ENCODE measurements at places on chromosomes 11 and 22. TPM values are rescaled to one million over a fixed set of nuclear protein-coding genes. Genes with fewer than 3 reads are reported as not detected.

The TTC36 gene
- 0.18 TPM for polyA plus RNA-seq

The LRRC32 gene
- 0.19 TPM for polyA plus RNA-seq

The TRIM6 gene
- 0.46 TPM for polyA plus RNA-seq

The CRYBB3 gene
- polyA plus RNA-seq: 0.35 TPM

The EMID1 gene
- 0.71 TPM for polyA plus RNA-seq

The KRTAP5-7 gene
- 0.06 TPM for polyA plus RNA-seq
